ENCODE measurements at places on chromosomes 7 and 10.

GRCh38 chr7:867406-868188 lies 8.8 kb upstream of the GET4 start:
- no peak for DNase-seq

DNA sequence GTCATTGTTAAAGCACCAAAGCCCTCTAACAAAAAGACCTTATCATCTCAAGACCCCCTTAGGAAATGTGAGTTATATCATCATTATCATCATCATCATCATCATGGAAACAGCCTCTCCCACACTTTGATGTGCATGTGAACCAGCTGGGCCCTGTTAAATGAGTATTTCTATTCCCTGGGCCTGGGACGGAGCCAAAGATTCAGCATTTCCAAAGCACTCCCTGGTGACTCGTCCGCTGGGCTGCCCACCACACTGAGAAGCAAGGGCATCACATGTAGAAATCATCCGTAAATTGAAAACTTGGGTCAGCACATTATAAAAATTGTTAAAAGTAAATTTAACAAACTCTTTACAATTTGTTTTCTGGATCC lies 88.6 kb downstream of the PTPRN2 start:
- DNase-seq: no peak

GRCh38 chr10:29651767-29652166 lies 17.0 kb upstream of the SVIL start:
- DNase-seq: no peak

GRCh38 chr10:13984647-13985155 lies 346.0 kb downstream of the FRMD4A start:
- DNase-seq: no peak

DNA sequence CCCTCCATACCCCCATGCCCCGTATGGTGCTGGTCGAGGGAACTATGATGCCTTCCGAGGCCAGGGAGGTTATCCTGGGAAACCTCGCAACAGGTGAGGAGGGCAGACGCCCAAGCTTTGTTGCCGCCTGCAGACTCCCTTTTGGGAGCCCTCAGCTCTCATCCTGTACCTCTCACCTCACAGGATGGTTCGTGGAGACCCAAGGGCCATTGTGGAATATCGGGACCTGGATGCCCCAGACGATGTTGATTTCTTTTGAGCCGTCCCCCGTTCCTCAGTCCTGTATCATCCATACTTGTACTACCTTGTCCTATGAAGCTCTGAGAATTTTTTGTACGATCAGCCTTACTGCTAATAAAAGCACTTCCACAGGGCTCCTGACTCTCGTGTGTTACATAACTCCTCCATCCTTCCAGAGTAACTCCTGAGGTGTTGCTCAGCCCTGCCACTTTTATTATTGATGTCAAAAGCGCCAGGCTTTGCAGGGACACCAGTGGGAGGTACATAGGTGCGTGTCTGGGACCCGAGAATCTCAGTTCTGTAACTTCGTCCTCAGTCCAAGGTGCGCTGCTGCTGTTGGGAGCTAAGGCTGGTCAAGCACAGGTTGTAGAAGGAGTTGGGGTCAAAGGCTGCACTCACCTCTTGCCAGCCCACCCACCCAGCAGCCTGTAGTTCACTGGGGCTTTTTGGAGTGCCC lies 1.1 kb downstream of the UFSP1 start:
- DNase-seq: no peak

DNA sequence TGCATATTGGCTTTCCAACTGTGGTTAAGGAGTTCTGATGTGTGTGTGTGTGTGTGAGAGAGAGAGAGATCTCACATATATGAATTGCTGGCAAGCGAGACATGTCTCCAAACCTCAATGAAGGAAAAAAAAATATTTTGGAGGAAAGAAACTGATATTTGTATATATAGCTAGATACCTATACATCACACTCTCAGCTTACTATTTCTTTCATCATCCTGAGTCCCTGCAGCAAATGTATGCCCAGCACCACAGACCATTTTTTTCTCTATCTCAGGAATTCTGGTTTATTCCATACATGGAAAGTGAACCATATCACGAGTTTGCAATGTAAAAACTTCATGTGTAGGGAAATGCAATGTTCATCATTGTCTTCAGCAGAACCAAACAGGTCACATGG lies 68.9 kb downstream of the MTERF1 start:
- no peak for DNase-seq

- no peak for DNase-seq
These were observed 43.9 kb downstream of the LUC7L2 start for GRCh38 chr7:139403601-139404000.

- no peak for DNase-seq
These were observed 647.8 kb downstream of the INHBA start for GRCh38 chr7:41054960-41055661.

DNA sequence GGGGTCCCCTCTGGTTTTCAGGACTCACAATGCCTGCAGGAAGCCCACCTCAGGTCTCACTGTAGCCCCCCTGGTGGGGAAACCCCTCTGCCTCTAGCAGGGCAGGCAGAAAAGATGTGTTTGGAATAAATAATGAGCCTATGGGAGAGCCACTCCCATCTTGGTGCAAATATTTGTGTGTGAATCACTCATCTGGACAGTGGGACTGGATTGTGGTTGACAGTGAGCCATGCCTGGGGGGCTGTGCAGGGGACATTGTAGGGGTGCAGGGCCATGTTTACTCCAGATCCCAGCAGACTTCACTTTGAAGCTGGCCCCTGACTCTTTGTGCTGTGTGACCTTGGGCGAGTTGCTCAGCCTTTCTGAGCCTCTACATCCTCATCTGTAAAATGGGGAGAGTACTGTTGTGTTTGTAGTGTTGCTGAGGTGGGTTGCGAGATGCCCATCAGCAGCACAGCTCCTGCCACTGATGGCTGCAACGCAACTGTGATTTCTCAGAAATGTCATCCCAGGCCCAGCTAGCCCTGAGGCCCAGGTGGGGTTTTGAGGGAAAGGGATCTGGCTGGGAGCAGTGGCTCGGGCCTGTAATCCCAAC lies 20.7 kb downstream of the GTF2IRD1 start:
- no peak for DNase-seq

- DNase-seq: no peak
These were observed 156.0 kb downstream of the PLCE1 start for GRCh38 chr10:94149702-94150101.

DNA sequence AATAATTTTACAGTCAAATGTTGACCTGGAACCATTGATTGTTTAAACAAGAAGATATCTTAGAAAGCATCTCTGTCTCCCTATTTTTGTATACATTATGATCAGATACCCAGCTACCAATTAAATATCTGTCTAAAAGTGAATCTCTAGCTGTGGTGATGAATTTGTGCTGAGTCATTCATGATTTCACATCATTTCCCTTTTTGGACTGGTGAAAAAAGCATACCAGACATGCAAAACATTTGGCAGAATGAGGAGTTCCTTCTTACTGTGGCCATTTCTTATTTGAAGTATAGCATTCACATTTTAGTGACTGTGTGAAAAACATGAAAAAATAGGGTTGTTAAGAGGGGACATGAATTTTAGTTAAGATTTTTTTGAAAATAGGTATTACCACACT lies 98.0 kb upstream of the GATA3 start:
- DNase-seq: peak; percentile 22

DNA sequence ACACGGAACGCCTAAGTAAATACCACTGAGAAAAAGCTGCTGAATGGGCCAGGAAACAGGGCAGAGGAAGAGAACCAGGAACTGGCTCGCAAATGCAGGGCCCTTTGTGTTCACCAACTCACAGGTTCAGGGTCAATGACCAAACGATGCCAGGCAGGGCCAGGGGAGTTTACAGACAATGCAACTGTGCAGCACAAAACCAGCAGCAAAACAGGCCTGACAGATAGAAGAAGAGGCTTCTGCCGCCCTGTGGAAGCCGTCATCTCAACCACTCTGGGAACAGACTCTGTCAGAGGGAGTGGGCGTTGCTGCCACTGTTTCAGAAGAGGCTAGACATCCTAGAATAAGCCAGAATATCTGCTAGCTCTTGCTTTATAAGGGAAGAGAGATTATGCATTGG lies 117.9 kb downstream of the KMT2E start:
- DNase-seq: no peak

GRCh38 chr10:109114579-109114978 lies 808.7 kb downstream of the XPNPEP1 start:
- no peak for DNase-seq

DNA sequence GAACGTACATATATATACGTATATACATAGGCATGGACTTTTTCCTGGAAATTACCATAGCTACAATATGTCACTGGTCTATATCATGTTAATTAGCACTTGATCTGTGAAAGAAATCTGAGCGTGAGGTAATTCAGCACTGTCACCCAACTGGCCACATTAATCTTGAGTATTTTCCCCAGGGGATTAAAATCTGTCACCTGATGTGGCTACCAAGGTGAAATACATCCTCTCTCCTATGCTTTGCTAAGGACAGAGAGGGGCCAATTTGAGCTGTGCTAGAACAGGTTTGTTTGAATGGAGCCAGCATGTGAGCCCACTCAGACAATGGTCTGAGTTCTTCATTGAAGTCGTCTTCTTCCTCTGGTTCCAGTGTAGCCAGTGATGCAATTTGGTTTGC lies 33.3 kb downstream of the CYCS start:
- no peak for DNase-seq

- DNase-seq: no peak
These were observed 333.6 kb downstream of the ADARB2 start for GRCh38 chr10:1403508-1404322.

GRCh38 chr10:10551596-10552301 lies 465.9 kb upstream of the CELF2 start:
- no peak for DNase-seq

GRCh38 chr7:158771-159170 lies 33.6 kb upstream of the FAM20C start:
- no peak for DNase-seq

DNA sequence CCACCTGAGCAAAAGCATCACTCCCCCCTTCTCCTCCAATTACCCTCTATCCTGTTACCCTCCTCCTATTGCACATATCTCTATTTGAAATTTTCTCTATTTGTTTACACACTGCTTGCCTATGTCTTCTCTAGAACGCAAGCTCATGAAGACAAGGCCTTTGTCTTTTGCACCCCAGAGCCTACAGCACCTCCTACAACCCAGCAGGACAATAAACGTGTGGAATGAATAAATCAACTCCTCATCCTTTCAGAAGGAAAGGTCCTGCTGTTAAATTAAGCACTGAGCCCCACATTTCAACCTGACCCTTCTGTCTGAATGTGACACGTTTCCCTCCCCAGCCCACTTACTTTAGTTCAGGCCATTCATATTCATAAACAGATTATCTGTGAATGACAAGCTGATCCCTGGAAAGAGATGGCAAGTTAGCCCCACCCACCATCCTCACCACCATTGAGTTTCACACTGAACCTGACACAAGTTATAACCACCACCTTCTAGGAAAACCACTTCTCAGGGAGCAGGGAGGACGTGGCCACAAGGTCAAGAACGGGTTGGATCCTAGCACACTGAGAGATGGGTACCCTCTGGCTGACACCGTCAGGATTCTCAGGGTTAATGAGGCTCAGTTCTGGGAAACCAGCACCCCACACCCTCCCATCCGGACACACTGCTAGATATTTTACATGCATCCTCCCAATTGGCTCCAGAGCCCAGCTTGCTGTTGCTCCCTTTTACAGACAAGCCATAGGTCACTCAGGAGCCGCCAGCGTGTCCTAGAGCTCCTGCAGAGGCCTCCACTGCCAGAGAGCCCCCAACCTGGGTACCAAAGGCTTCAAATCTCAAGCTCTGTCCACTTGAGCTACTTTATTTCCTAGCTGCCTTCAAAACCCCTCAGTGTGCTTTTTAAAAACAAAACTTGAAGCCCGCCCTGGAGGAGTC lies 934 bp downstream of the PRTFDC1 start:
- no peak for DNase-seq

- no peak for DNase-seq
These were observed 114.1 kb downstream of the ZFAND4 start for GRCh38 chr10:45558425-45558824.

GRCh38 chr7:136058546-136058945 lies 81.4 kb upstream of the MTPN start:
- no peak for DNase-seq

- DNase-seq: no peak
These were observed 3.1 kb downstream of the AGMO start for GRCh38 chr7:15558756-15559155.

DNA sequence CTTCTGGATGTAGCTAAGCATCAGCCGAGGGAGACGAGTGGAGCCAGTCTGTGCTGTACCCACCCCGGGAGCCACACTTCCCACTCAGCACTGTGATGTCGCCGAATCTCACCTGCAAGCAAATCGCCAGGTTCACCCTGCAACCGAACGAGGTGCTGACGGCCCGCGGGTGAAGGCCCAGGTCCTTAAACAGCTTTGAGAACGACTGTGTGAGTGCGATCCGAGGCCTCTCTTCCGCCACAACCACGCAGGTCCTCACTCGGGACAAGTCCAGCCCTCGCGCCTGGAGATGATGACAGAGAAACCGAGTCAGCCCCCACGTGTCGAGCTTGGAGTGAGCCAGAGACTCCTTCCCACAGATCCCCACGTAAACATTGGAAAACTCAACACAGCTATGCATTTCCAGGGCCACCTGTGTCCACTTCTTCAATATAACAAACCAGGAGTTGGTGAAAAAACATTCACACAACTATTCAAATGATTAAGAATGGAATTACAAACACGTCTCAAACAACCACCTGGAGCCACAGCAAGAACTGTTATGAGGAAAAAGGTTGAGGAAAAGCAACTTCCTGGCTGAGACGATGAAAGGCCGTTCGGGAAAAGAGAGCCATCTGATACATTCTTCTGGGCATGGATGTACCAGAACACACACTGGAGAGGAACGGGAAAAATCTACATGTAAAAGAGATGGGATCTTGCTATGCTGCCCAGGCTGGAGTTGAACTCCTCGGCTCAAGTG lies 191.8 kb downstream of the ZMYND11 start:
- no peak for DNase-seq

- peak; percentile 49 for DNase-seq
These were observed 170.2 kb upstream of the GLI3 start for GRCh38 chr7:42407021-42407710.

- DNase-seq: no peak
These were observed 178.6 kb downstream of the POLR1F start for GRCh38 chr7:19530261-19530660.

DNA sequence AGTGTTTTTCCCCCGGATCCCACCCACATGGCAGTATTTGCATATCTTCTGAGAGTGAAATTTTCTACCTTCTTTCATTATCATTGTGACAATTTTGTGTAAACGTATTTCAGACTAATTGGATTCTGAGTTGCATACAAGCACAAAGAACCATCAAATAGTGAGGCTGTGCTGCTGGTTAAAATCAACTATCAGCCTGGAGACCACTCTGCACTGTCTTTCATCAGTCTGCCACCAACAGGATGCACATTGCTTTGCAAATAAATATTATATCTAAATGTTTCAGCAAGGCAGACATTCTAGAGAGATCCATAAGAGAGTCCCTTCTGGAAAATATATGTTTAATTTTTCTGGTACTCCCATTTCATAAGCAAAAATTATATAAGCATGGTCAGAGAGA lies 851.8 kb downstream of the XPNPEP1 start:
- no peak for DNase-seq
